Inflammatory macrophage treated with lipopolysaccharide for 4 hours (primary cell): ENCODE measurements at places on chromosomes 7 and 10.

- DNase-seq, result no peak
Observed at GRCh38 chr7:73742753-73743641, 4.4 kb upstream of the ABHD11 start.

DNA sequence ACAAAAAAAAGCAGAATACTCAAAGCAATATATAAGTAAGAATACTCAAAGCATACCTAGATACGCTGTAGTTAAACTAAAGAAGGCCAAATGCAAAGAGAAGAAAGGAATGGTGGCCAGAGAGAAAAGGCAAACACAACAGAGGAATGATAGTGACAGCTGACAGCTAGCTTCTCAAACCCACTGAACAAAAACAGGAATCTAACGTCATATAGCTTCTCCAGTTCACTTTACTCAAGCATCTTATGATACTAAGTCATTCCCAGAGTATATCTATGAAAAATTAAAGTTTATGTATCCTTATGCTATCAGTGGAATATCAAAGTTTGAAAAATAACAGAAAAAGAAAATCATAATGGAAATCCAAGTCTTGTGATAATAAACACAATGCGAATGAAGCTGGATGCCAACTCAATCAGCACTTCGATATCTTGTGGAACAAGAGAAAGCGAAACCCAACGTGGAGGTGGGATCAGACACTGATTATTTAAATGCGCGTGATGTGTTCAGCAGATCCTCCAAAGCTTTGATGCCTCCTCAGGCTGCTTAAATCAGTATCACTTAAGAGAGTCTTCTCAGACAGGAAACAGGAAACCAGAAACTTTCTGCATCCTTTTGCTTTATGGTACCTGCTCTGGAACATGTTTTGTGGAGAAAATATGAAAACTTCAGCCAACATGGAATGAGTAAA is 102.8 kb downstream of the PIP4K2A start:
- peak; percentile 21 for DNase-seq

- peak; percentile 12 for DNase-seq
Observed at GRCh38 chr10:88651101-88651551, 13.1 kb upstream of the LIPF start.

DNA sequence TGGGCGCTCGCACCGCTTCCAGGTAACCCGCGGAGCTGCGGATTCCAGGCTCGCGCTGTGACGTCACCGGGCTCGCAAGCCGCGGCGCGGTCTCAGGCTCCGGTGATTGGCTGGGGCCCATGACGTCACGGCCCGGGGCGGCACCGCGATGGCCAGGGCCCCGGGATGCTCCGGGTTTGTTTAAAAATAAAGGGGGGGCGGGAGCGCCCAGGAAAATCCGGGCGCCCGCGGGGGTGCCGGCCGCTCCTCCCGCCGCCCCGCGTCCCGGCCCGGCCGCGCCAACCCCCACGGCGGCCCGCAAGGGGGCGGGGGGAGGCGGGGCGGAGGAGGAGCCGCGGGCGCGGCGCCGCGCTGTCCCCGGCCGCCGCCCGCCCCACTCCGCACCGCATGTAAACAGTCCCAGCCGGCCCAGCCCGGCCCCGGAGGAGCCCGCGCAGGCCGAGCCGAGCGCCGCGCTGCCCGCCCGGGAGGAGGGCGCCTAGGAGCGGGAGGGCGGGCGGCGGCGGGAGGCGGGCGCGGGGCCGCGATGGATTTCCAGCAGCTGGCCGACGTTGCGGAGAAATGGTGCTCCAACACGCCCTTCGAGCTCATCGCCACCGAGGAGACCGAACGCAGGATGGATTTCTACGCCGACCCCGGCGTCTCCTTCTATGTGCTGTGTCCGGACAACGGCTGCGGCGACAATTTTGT is at the start of gene MTURN:
Gene MTURN (plus strand): TSS at position 376 of the 690 bp plus-strand sequence. CDS start 151 bp downstream, at position 527.
- peak; percentile 84 for DNase-seq

DNA sequence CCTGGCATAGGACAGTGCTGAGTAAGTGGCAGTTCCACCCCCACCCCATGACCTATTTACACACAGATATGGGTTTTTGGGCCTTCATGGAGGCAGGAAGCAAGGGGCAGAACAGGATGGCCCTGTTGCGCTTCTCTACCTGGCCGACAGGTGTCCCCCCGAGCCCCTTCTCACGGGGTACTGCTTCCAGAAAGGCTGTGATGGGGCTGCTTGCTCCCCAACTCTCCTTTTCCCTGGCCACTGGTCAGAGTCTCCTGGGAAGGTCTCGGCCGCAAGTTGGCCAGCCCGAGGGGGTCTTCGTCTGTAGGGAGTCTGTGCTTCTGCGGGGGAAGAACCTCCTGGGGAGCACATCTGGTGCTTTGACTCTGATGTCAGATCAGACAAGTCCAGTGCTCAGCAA is 139.8 kb upstream of the TNS3 start:
- DNase-seq, result no peak

DNA sequence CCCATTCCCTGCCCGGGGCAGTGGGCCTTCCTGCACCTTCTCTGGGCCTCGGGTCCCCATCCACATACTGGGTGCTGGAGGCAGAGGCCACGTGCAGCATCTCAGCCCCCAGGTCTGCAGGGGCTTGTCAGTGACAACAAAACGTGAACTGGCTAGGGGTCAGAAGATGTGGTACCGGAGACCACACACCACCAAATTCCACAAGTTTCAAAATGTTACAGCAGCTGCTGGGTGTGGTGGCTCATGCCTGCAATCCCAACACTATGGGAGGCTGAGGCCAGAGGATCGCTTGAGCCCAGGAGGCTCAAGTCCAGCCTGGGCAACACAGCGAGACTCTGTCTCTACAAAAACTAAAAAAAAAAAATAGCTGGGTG is 62.1 kb upstream of the DNAAF5 start:
- no peak for DNase-seq

GRCh38 chr7:40402661-40403060 is 267.9 kb downstream of the SUGCT start:
- DNase-seq, result no peak

DNA sequence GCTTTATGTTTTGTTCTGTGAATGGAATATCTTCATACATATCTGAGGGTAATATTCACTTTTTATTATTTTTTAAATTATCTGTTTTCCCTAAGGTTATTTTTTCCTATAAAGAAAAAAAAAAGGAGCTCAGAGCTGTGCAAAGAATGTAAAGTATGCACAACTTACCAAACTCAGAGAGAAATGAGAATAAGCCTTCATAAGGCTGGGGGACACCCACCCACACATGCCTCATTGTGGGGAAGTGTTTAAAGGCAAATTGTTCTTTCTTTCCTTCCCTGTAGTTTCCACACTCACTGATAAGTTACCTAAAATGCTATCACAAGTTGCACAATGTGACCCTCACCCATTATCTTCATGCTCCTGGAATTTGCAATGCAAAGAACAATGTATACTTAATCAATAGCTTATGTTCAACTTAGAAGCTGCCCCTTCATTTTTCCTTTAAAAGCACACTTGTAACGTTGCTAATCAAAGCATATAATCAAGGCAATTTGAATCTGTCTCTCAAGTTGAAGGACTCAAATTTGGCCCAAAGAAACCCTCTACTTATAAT is 108.1 kb downstream of the GNAT3 start:
- no peak for DNase-seq

DNA sequence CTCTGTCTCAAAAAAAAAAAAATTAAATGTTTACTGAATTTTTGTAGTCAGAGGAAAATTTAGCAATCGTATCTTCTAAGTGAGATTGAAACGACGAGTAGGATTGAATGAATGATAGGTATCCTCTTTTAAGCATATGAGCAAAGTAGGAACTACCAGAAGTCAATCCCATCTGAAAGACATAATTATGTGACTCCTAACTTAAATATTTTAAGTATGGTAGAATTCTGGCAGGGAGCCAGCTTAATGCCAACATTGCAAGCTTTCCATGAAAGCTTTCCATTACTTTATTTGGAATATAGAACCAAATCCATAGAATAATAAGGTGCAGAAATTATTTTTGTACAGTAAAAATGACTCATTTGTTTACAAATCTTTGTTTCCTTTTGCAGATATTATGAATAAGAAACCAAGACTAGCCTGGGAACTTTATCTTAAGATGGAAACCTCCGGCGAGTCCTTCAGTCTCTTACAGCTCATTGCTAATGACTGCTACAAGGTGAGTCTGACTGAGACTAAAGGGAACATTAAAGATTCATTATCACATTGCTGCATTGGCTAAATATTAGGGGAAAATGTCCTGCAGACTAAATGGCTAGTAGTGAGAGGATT is 50.2 kb upstream of the UBN2 start:
- no peak for DNase-seq

DNA sequence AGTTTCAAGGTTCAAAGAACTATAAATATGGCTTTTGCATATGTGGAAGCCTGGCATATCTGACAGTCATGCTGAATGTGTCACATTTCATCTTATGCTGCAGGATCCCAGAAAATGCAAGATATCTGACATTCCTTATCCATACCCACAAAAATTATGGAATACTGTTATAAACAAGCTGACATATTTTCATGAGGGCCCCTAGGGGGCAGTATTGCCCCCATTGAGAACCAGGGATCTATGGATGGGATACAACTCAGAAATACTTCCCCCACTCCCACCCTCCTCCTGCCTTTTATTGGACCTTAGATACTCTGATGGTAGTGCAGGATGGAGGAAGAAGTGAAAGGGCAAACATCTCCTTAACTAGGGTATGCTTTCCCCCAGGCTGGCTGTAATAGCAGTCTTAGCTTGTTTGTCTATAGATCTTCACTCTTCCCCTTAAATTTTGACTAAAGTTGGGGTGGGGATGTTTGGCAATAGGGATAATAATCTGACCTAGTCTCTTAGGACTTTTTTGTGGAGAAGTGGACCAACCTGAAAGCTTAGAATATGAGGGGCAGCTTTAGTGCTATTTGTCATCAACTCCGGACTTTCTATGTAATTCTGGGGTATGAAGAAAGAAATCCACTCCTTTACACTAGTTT is 3.5 kb upstream of the GNGT1 start:
- DNase-seq, result peak; percentile 36

DNA sequence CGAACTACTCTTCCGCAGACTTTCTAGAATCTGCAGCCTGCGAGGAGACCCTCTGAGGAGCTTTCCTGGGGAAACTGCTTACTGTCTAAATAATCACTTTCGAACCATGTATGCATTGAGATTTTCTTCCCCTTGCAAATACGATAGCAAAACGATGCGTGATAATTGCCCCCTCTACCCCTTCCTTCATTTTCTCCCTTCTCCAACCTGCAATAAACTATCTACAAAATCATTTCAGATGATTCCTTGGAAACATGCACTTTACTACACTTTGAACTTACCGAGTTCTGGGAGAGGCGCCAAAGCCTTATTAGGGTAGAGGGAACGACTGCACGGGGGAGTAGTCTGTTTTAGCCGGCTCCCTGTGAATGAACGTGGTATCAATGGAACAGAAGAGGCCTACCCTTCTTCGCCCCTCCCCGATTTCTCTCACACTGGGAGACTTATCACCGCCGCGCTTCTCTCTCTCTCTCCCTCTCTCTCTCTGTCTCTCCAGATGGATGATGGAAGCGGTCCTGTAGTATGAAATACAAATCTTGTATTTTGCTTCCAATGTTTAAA is at the start of gene FGFBP3:
Gene FGFBP3 (minus strand): TSS at position 370 of the 561 bp plus-strand sequence. CDS start 517 bp downstream, outside the sequence.
- DNase-seq, result no peak

DNA sequence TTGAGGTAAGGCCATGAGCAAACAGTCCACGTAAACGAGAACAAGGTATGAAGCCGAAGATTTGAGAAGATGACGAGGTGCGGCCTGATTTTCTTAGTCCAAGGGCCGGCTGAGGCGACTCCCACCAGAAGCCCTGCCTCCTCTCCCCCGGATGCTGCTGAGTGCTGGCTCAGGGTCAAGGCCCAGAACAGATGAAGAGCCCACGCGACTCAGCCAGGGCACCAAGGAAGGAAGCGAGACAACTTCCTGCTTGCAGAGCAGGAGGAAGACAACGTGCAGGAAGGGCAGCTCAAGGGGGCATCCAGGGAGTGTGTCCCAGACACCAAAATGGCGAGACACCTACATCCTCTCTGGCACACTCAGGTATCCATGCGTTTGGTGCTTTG is 99.5 kb downstream of the CYTH3 start:
- DNase-seq, result no peak

DNA sequence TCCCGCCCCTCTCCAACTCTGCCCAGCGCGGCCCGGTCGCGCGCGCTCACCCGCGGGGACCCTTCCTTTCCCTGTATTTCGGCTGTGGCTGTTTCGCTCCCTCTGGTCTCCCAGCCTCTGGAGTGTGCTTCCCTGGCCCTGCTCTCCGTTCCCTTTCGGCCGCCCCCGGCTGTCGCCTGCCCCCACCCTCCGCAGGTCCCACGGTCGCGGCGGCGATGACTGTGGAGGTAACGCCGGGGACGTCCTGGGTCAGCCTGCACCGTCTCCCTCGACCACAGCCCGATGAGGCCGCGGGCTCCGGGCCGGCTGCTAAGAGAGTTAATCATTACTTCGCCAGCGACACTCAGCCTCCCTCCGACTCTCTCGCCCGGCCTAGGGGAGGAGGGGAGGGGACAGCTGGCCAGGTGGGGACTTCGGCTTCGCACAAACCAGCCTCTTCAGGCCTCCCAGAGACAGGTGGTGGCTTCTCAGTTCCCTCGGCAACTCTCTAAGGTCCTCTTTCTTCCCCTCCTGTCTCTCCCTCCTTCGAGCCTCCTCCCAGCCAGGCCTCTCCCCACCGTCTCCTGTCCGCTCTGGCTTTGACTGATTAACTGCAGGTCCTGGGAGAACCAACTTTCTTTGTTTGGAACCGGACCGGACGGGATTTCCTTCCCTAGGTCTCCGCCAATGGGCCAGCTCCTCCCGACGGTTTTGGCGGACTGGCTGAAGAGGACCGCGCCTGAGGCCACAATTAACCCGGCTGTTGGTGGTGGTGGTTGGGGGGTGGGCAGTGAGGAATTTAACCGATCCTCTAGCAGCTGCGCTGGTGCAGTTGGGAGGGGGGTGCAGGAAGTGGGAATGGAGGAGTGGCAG is 5.6 kb upstream of the PAX2 start:
- no peak for DNase-seq

DNA sequence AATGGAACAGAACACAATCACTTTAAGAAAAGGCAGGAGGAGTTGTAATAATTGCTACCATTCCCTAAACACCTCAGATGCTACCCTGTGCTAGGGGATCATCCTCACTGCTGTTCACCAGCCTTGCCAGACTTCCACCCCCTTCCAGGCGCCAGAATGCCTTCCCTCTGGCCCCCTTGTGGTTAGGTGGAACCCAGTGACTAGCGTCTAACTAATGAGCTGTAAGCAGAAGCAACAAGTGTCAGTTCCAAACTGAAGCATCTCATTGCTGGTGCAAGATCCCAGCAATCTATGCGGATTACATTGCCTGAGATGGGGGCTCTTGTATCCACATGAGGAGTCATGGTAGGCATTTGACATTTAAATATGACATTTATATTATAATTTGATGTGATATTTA is 86.6 kb downstream of the FRMD4A start:
- DNase-seq, result no peak

GRCh38 chr7:7201578-7202374 is 19.4 kb downstream of the C1GALT1 start:
- no peak for DNase-seq

DNA sequence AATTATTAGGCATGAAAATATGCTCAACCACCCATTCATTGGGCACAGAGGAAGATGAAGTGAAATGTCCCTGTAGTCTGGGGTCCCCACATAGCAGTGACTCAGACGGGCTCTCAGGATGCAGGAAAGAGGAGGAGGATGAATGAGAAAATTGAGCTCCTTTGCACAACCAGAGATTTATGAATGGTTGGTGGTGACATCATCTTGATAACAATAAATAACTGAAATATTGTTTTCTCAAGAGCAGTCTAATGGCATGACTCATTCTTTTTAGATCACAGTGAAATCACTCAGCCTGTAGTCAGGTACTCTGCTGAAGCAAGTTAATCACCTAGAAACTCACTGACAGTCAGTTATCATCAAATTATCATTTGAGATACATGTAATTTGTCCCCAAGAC is 254.1 kb downstream of the RELN start:
- DNase-seq, result no peak

- DNase-seq, result no peak
Observed at GRCh38 chr7:131925636-131926035, 369.2 kb upstream of the PODXL start.

GRCh38 chr10:4353964-4354363 is 472.0 kb upstream of the AKR1E2 start:
- no peak for DNase-seq
